ENCODE measurements at places on chromosomes 3 and 15.

GRCh38 chr15:41812820-41813375 is 15.0 kb upstream of the JMJD7 start:
- H3K27ac ChIP-seq: no peak overlapping the region
- peaks cover 47% of the 10 kb centered on the region for H3K36me3 ChIP-seq
- H3K27me3 ChIP-seq: peaks cover 6% of the 10 kb centered on the region
- no peak overlapping the region for H3K4me3 ChIP-seq
- DNase-seq: no peak

DNA sequence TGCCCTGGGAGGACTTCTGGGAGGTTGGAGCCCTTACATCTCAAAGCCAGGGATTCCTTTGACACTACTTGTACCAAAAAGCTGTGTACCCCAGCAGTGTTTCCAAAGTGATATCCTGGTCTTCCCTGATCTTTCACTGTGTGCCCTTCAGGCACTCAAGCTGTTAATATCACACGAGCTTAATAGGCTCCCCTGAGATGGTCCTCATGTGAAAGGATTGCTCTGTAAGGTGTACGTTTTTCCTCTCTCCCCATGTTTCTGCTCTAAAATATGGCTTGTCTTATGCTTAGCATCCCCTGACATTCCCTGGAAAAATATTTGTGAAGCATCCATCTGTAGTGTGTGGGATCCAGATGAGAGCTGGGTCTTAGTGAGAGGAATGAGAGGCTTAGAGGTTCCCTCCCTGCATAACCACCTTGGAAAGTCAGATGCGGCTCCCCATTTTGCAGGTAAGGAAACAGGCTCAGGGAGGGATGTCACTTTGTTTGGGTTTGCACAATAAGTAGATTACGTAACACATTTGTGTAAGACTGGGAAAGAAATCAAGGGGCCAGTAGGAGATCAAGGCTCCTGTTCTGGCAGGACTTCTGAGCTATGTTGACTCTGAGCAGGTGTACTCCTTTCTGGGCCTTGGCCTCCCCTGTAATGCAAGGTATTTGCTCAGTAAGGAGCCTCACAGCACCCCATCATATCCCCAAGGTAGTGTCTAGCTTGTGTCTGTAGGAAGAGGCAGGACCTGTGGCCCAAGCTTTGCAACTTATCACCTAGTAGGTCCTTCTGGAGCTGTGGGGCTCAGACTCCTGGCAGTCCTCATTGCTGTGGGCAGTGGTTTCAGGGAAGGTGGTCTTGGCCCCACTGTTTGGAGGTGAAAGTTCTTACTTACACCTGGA is 667 bp upstream of the ACOX2 start:
- H3K27me3 ChIP-seq: peaks cover 13% of the 10 kb centered on the region
- H3K36me3 ChIP-seq: no peaks in the 10 kb centered on the region
- H3K4me3 ChIP-seq: no peak overlapping the region
- H3K4me1 ChIP-seq: peaks cover 21% of the 10 kb centered on the region
- DNase-seq: no peak

GRCh38 chr3:49454898-49455681 is 15.0 kb upstream of the DAG1 start:
- H3K4me3 ChIP-seq: no peak overlapping the region
- DNase-seq: peak; percentile 25
- H3K27me3 ChIP-seq: peaks cover 8% of the 10 kb centered on the region

DNA sequence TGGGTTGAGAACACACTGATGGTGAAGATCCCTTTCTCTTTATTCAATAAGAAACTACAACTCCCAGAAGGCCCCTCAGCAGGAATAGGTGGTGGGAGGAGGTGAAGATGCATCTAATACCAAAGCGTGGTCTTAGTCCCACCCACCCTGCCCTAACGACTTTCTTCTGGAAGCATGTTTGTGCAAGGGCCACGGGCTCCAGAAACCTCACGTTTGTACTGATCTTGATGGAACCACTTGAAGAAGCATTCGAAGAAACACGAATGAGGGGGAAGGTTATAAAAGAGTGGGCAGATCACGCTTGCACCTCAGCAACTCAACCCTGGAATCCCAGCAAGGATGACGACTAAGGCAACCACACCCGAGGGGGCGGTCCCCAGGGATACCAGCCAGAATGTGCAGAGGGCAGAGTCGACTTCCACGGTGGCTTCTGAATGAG is 10.6 kb upstream of the SLC25A36 start:
- no peaks in the 10 kb centered on the region for H3K4me1 ChIP-seq
- no peak overlapping the region for H3K27ac ChIP-seq
- H3K36me3 ChIP-seq: no peaks in the 10 kb centered on the region

DNA sequence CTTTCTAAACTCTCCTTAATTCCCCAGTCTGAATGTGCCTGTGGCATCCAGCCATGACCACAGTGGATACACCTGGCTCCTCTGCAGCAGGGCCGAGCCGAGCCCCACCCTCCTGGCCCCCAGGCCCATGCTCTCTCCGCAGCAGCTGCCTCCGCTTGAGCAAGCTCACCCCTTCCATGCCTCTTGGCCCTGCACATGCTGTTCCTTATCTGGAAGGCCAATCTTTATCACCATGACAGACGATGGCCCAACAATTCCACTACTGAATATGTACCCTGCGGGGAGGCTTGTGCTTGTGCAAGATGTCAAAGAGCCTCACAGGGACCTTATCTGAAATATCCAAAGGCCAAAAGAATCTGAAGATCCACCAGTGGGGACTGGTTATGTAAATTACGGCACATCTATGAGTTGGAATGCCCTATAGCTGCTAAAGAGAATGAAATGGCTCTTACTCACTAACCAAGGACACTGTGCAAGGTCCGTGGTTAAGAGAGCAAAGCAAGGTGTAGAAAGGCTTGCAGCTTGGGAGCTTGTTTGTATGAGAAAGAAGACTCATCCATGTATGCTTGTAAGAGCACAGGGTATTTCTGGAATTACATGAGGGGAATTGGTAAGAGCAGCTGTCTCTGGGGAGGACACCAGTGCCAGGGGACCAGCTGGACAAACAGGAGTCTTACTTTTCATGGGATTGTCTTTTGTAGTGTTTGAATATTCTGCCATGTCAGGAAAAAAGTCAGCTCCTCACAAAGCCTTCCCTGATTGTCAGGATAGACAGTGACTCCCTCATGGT is 55.2 kb downstream of the WNT7A start:
- peaks cover 6% of the 10 kb centered on the region for H3K27me3 ChIP-seq
- no peak overlapping the region for H3K4me3 ChIP-seq

DNA sequence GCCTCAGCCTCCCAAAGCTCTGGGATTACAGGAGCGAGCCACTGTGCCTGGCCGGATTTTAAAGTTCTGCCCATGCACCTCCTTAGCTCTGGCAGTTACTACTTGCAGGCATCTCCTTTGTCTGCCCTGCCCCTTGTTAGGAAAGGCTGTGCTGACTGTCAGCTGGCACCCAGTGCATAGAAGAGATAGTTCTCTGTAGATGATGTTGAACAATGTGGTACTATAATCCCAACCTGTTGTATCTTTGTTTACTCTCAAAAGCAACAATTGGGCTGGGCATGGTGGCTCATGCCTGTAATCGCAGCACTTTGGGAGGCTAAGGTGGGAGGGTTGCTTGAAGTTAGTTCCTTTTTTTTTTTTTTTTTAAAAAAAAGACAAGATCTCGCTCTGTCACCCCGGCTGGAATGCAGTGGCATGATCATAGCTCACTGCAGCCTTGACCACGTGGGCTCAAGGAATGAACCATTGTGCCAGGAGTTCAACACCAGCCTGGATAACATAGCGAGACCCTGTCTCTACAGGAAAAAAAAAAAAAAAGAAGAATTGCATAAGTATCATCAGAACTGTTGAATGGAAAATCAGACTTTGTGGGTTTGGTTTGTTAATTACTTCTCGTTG is 30.6 kb downstream of the FLNB start:
- peaks cover 38% of the 10 kb centered on the region for H3K4me1 ChIP-seq
- H3K27me3 ChIP-seq: no peaks in the 10 kb centered on the region
- peaks cover 6% of the 10 kb centered on the region for H3K36me3 ChIP-seq
- DNase-seq: no peak
- H3K4me3 ChIP-seq: no peak overlapping the region

- peaks cover 3% of the 10 kb centered on the region for H3K4me1 ChIP-seq
- no peak overlapping the region for H3K27ac ChIP-seq
- no peak for DNase-seq
- peaks cover 12% of the 10 kb centered on the region for H3K27me3 ChIP-seq
Observed at GRCh38 chr15:74406992-74407705, 26.6 kb downstream of the SEMA7A start.

Data from endothelial cell (in vitro differentiated cells).